ENCODE measurements at places on chromosomes 2 and 18.

- DNase-seq: no peak
Measured at GRCh38 chr2:152322222-152322621, 12.8 kb upstream of the FMNL2 start.

DNA sequence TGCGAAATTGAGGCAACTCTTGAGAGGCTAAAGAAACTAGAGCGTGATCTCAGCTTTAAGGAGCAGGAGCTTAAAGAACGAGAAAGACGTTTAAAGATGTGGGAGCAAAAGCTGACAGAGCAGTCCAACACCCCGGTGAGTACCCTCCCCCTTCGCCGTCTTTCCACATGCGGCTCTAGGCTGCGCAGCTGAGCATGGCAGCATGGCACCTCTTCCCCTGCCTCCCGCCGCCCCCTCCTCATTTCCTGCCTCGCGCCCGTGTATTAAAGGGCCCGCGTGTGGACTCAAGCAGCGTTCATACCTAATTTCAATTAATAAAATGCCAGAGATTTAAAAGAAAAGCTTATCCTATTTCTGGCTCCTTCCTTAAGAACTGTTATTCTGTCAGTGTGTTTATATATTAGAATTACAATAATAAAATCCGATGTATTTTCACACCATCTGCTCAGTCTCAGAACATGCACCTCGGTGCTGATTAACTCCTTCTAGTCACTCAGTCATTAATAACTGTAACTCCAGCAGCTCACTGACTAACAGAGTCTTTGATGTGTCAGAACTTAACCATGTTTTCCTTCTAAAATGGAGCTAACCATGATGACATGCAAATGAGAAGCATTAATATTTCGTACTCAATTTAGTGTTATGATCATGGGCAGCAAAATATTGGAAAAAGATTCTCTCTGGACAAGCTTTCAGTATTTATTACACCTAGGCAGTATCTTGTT lies 137.4 kb upstream of the CDCA7 start:
- DNase-seq: no peak

DNA sequence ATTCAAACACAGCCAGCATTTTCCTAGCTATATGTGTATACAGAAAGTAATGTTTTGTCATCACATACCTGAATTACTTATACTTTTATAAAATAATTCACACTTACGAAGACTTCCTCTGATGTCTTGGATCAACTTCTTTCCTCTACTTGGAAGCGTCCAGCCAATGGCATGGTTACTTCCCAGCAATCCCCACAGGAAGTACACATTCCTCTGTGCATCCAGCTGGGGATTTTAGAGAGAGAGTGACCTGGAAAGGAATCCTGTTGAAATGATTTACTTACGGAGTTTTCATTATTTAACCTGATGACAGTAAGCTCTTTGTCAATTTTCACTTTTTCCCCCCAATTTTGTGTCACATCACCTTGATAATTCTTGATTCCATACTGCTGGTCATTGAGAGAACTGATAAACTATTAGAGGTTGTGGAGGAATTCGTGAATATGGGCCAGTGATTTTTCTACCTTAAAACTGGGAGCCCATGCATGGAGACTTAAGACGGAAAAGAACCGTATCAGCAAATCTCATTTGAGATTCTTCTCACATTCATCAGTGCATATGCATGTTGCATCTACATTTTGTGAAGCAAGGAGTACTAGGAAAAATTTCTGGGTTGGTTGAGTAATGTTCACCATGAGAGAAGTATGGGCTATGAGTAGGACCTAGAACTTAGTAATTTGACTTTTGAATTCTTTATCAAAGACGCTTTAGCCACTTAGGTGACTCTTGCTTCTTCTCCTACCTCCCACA lies 9.0 kb upstream of the IL18R1 start:
- no peak for DNase-seq

DNA sequence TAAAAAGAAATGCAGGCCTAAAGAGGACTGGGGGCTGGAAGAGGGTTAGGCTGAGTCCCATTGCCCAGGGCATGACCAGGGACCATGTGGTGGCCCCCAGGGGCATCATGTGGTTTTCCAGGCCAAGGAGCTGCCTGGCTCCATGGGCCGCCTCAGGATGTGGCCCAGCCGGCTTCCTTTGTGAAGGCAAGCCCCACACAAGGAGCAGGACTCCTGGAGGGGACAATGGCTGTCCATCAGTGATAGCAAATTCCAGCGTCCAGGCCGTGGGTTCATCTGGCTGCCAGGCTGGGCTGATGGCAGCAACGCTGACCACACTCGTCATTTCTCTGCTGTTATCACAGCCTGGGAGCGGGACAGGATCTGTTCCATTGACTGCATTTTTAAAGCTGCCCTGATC lies 82.5 kb downstream of the GBX2 start:
- DNase-seq: no peak

DNA sequence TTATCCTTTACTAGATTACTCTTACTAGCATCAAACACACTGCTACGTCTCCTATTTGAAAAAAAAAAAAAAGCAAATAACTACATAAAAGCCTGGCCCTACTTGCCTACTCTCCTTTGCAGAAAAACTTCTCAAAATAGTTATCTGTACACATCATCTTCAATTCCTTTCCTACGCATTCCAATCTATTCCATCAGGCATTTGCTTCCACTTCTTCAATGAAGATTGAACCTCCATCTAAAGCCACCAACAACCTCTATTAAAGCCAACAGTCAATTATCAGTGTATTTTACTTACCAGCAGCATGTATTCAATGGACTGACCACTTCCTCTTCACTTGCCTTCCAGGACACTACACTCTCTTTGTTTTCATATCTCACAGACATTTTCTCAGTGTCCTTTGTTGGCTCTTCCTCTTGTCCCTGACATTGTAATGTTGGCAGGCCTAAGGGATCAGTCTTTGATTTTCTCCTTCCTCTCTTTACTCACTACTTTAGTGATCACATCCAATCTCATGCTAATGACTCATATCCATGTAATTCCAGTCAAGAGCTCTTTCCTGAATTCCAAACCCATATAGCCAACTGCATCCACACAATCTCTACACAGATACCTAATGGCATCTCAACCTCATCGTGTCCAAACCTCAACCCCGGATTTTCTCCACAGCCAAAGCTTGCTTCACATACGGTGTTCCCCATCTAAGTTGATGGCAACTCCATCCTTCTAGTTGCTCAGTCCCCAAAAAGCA lies 131.3 kb downstream of the CCDC148 start:
- DNase-seq: no peak

GRCh38 chr18:61957801-61958516 lies 65.2 kb upstream of the RNF152 start:
- no peak for DNase-seq

GRCh38 chr2:68521037-68521436 lies 53.7 kb downstream of the APLF start:
- no peak for DNase-seq

DNA sequence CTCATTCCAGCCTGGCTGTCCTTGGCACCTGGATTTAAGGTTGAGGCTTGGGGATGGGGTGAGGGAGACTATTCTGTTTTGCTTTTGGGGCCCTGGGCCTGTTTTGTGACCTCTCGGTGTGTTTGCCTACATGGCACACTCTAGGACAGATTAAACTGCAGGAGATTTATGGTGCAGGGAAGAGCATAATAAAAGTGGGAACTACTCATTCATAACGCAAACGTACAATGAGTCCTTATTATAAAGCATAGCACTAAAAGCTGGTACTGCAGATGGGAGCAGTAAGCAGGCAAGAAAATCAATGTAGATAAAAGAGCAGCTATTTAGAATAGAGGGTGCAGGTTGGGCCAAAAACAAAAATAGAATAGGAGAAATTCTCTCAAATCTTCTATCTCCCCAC lies 238.4 kb downstream of the ACTR3 start:
- no peak for DNase-seq

- no peak for DNase-seq
Measured at GRCh38 chr2:50039445-50039844, 885.1 kb upstream of the FSHR start.

DNA sequence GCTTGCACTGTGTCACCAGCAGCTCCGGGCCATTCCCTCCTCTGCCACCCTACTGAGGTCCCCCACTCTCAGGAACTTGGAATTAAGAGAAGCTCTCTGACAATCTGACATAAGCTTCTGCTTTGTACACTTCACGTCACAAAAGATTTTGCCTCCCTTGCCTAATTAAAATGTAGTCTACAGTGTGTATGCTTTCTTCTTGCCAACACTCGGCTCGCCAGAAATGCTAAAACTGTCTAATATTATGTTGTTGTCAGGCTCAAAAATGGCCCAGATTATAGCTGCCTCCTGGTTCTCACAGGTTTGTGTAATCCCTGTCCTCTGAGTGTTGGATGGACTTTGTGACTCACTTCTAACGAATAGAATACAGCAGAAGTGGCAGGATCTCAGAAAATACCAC lies 474.7 kb downstream of the MBD2 start:
- no peak for DNase-seq

GRCh38 chr2:163775304-163775703 lies 39.5 kb upstream of the FIGN start:
- no peak for DNase-seq

DNA sequence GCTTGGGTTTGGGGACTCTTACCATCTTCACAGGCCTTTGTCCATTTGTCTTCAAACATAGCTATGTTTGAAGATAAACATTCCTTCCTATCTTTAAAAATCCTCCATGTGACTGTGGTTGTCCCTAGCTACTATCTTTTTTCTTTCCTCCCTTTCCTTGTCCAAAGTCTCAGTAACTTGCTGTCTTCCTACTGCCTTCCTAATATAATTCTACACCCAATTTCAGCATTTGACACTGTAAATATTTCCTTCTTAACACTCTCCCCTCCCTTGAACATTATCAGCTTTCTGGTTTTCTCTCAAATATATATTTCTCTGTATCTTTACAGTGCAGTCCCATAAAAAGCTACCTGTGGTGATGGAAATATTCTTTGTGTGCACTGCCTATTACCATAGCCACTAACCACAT lies 5.3 kb upstream of the SP3 start:
- no peak for DNase-seq

- DNase-seq: no peak
Measured at GRCh38 chr18:54880395-54881105, 52.3 kb downstream of the RAB27B start.

DNA sequence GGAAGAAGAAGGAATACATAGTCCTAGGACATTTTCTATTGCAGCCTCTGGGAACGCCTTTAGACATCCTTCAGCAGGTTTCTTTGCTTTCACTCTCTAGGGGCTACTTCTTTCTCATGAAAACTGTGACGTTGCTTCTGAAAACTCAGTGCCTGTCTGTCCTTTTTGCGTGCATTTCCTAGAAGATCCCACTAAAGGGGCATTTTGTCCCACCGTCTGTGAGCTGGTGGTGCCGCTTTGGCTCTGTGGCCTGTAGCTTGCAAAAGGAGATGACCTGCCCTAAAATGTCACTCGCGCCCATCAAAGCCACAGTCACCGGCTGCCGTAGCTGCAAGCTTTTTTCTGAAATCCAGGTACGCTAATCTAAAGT lies 579 bp downstream of the STAT4 start:
- no peak for DNase-seq

DNA sequence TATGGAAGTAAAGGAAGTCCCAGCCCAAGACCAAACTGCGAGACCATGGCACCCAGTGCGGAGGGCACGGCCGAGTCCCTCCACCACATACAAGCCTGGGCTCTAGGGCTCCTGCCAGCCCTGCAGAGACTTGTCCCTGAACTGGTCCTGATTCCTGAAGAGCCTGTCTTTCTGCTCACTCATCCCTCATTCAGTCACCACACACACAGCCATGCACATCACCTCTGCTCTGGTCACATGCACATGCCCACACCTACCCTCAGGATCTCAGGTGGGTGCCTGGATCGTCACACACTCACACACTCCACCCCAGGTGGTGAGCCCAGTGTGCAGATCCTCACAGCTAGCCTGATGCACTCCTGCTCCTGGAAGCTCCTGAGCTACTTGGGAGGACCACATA lies 71.4 kb upstream of the LAPTM4A start:
- DNase-seq: no peak

- peak; percentile 80 for DNase-seq
Measured at GRCh38 chr2:71548646-71549425, 95.5 kb downstream of the DYSF start.

DNA sequence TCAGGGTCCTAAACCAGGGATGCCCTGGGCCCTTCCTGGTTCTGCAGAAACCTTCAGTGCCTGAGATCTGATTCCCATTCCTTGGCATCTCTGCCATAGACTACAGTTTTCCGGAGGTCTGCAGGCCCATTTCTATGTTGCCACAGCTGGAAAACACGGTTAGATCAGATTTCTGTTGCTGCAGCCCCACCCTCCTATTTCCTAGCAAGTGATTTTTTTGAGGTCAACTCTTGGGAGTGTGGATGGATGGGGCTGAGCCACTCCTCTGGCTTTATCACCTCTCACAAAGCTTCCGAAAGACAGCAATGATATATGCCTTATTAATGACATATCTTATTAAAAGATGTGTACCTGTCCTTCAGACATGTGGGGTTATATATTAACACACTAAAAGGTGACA lies 56.3 kb downstream of the ZAP70 start:
- DNase-seq: no peak

GRCh38 chr18:48756511-48757226 lies 194.1 kb downstream of the SMAD7 start:
- DNase-seq: peak; percentile 1

DNA sequence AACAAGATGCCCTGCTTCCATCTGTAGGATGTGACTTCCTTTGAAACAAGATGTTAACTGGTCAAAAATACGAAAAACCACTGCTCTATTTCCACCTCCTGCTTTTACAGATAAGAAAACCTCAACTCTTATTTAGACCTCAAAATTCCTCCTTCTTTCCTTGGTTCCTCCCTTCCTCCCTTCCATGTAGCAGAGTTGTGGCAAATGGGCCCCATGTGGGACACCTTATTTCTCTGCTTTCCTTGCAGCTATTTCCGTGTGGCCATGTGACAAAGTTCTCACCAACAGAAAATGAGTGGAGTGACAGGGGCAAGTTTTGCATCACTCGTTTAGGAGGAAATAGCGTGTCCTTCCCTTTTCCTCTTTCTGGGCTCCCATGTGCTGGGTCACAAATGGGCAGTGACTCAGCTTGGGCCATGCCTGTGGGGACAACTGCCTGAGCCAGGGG lies 69.4 kb upstream of the SMAD2 start:
- no peak for DNase-seq

DNA sequence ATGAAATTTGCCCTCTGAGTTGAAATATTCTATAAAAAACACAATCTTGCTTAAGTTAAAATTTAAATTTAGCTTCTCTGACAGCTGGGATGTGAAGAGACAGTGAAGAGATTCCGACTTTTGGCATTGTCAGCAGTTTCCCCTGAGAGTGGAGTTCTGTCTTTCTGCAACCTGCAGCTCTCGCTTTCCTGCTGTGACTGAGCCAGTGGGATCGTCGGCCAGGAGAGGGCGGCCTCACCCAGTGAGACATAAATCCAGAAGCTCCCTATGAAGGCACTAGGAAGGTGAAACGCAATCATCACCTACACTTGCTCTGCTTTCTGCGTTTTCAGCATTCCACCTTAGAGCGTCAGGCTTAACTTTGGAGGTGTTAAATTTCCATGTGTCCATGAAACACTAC lies 75.4 kb upstream of the HNMT start:
- DNase-seq: peak; percentile 46

Measured in left ventricle myocardium superior (tissue), 1 donor.